ENCODE measurements at places on chromosomes 7 and 10.
A peak's percentile ranks its signal among the peaks of the same experiment; 100 is the strongest.

DNA sequence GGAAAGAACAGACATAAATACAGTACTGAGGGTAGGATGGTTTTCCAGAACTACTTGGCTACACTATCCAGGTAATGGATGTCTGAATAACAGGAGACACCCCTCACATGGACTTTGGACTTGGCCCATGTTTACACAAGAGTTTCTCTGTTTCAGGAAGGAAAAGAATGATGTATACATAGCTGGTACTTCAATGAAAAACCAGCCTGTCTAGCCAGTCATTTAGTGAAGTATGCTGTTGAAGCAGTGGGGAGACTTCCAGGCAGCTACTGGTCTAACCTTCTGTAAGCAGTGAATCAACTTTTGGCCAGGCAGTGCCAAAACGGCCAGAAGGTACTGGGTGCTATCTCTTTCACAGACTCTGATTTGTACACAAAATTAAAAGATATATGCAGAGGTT, 135.0 kb downstream of the MBL2 start:
- DNase-seq, result no peak

GRCh38 chr7:75735581-75736350, 3.0 kb downstream of the HIP1 start:
- DNase-seq, result no peak

- DNase-seq, result no peak
Observed at GRCh38 chr10:244227-244626, 109.0 kb downstream of the ZMYND11 start.

GRCh38 chr10:78349165-78349516, 315.5 kb downstream of the RPS24 start:
- no peak for DNase-seq

DNA sequence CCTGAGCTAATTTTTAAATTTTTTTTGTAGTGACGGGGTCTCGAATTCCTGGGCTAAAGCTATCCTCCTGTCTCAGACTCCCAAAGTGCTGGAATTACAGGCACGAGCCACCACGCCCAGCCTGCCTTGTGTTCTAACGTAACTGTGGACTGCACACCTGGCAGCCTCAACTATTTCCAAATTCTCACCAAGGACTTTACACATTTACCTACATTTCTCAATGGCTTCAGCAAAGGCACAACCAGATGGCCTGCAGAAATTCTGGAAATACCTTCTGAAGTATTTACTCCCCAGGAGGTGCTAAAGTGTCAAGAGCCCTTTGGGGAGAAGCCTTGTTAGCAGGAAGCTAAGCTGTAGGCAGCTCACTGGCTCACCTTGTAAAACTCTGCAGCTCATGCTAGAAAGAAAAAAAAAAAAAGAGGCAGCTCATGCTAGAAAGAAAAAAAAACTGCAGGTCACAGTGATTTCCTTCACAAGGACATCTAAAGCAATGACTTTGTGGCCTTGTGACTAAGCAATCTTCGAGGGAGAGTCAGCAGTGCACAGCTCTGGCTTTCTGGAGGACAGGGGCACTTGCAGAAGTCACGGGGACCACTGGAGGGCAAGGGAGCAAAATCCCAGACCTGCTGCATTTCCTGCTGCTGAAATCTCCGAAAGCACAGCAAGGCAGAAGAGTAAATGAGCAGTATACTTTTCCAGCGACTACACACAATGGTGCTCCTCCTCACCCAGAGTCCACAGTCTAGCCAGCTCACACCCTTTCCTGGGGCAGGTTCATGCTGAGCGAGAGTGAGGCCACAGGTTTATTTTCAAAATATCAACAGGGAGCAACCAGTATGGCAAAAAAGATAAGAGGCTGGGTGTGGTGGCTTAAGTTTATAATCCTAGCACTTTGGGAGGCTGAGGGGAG, 40.4 kb downstream of the BAIAP2L1 start:
- DNase-seq, result no peak

- peak; percentile 24 for DNase-seq
Observed at GRCh38 chr10:91296471-91296870, 76.0 kb downstream of the PCGF5 start.

DNA sequence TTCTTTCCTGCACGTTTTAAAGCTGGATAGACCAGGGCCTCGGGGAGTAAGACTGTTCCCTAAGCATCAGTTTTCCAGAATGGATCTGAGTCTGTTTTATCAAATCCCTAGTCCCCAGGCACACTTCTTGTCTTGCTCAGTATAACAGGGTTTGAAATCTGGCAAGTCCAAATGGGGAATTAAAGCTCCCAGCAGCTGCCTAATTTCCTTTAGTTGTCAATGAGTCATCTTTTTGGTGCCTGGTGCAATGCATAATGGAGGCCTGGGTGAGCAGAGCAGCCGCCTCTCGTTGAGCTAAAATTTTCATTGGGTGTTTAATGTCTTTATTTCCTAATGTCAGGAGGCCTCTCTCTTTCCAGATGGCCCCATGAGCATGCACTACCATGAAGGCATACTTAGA, 87.9 kb downstream of the STRA8 start:
- peak; percentile 71 for DNase-seq

GRCh38 chr7:300048-300447, 10.1 kb downstream of the FOXL3 start:
- DNase-seq, result no peak

- DNase-seq, result no peak
Observed at GRCh38 chr10:90712529-90712928, 145.3 kb downstream of the HTR7 start.

- DNase-seq, result no peak
Observed at GRCh38 chr7:102122026-102122425, 164.6 kb upstream of the SH2B2 start.

DNA sequence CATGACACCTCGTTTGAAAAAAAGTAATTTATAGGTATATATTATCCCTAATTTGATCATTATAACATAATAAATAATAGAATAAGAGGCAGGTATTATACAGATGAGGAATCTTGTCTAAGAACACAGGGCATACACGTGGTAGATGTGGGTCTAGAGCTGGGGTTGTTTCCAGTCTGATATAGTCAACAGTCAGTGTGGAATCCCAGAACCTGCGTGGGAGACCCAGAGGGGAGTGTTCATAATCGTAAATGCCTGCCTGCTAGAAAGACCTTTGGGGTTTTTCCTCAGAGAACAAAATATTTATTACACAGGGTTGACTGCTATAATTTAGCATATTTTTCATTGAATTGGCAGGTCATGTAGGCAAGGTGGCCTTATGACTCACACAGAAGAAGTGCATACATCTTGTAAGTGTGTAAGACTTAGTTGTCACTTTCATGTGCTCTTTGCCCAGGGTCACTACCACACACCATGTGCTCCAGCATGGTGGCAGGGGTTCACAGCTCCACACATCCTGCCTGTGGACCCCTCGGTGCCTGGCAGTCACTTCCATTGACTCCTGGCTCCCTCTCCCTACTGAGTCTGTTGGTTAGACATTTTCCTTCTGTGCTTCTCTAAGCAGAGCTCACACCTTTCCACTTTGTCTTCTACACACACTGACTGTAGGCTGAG, 94.9 kb upstream of the IKZF1 start:
- no peak for DNase-seq

DNA sequence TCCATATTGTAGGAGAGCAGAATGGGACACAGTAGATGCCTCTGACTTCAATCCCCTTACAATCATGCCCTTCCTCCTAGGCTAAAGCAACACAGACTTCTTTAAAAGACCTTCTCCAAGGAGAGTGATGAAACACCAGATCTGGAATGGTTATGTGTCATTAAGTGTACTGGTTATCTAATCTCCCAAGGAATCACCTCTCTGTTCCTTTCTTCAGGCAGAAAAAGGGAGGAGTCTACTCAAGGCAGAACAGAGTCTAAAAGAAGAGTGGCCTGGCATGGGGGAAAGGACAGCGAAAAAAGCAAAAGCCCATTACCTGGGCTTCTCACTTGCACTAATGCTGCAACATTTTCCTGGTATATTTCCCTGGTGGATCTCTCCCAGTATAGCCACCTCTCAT, 2.9 kb downstream of the ELMO1 start:
- no peak for DNase-seq

- peak; percentile 81 for DNase-seq
Observed at GRCh38 chr7:106947244-106947728, 82.2 kb downstream of the PIK3CG start.

DNA sequence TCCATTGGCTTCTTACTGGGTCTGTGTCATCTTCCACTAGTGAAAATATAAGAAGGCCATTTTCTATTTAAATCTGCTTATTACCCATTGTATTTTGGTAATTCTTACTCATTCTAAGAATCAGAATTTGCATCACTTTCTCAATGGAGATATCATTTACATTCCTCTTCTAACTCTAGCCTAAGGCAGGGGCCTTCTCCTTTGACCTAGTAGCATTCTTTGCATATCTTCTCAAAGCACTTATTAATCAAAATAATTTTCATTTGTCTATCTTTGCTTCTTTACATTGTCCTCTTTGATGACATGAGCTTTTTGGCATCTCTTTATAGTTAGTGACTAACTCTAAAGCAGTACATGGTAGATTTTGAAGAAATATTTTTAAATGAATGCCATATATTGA, 400.9 kb upstream of the SEMA3D start:
- DNase-seq, result no peak

- DNase-seq, result no peak
Observed at GRCh38 chr7:50153148-50153547, 60.1 kb upstream of the ZPBP start.

Data from NCI-H446 (cell line).